RWPE1 (cell line): ENCODE measurements at places on chromosomes 7 and 10.
A peak's percentile ranks its signal among the peaks of the same experiment; 100 is the strongest.

DNA sequence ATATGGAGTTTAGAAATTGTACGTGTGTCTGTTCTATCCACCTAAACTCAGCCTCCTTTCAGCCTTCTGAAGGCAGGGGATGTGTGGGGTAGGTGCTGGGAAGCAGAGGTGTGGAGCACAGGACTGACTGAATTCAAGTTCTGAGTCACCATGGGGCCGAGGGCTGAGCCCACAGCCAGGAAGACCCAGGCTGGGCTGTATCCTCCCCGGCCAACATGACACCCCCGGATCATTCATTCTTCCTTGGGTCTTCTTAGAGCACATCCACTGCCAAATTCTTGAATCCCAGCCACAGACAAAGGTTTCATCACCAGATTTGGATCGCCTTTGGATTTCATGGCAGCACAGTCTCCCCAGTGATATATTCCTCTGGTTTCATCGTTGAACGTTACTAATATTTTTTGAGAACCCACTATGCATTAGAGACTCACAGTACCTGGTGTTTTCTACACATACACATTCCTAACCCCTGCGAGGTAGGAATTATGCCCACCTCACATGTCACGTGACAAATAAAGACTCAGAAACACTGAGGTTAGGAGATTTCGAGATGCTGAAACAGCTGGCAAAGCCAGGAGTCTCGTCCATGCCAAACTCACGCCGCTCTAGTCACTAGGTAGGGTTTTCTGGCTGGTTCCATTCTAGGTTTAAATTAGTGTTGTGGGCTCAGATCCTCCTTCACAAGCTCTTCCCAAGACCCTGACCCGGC is 26.9 kb downstream of the CCDC3 start:
- DNase-seq, result no peak

DNA sequence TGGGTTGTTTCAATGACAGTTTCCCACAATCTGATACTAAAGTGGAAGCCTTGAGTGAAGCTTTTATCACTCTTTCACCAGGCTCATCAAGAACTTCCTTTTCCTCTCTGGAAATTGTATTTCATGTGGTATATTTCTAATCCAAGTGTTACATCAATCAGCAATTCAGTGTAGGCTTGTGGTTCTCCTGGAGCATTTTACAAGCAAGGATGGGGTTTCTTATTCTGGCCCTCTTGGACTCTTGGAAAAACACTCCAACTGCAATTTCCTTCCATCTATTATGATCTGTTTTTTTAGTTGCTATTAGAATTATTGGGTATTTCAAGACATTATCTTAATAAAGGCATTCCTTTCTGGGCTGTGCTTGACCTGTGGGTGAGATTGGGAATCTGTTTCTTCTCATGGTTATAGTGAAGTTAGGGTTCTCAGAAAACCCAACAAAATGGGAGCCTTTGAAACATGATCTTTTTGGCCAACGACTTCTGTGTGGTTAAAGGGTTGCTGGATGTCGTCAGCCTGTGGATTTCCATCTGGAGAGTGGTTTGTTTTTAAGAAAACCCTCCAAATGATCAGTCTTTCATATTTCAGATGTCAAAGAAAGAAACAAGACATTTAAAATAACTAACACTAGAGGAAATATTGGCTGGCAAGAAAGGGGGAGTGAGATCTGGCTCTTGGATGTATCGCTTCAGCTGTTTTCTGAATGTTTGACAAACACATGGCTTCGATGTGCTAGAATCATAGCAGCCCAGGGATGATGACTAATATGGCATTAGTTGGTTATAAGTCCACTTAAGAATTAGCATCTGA is 540.2 kb downstream of the LRMDA start:
- no peak for DNase-seq

DNA sequence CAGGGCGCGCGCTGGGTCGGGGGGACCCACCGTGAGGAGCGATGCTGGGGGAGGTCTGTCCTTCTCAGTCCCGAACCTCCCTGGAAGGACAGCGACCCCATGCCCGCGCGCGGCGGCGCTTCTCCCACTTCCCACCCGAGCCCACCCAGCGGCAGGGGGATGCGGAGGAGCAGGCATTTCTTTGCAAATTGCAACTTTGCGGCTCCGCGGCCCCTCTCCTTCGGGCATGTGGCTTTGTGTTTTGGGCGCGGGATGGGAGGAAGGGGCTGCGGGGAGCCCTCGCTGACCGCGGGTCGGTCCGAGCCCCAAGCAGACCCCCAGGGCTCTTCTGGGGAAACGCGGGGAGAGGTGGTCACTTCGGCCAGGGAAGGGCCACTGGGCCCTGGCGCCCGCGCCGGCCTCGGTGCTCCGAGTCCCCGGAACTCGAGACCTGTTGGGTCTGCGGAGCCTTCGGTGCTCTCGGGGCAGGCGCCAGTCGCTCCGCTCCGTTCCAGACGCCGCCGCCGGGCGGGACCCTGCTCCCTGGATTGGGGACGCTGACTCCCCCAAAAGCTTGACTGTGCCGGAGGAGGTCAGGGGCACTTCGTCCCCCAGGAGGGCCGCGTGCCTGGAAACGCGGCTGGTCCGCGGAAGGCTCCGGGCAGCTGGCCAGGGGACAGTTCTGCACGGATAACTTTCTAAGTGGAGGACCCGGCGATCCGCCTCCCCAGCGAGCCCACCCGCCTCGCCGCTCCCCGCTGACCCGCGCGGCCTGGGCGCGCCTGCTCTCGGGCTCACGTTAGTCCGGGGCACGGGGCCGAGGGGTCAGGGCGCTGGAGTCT is 164.2 kb upstream of the DPP6 start:
- no peak for DNase-seq

GRCh38 chr10:25209618-25210017 is 34.8 kb downstream of the GPR158 start:
- DNase-seq, result no peak

GRCh38 chr7:104207348-104207730 is 474 bp downstream of the ORC5 start:
- peak; percentile 5 for DNase-seq

- DNase-seq, result no peak
Observed at GRCh38 chr10:14487488-14487883, 156.8 kb upstream of the FRMD4A start.

- DNase-seq, result peak; percentile 88
Observed at GRCh38 chr7:133633055-133633454, 380.2 kb downstream of the EXOC4 start.

DNA sequence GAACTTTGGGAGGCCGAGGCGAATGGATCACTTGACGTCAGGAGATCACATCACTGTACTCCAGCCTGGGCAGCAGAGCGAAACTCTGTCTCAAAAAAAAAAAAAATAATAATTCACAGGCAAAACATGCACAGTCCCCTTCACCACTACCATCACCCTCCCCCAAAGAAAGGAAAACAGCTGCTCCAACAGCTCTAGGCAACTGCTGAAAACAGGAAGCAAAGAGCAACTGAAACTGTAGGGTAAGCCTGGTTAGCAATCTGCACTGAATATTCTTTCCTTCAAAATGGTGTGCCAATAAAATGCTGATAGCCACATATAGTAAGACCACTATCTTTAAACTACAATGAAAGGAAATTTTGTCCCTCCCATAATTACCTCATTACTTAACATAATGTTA is 11.8 kb downstream of the NT5C2 start:
- DNase-seq, result no peak

- DNase-seq, result no peak
Observed at GRCh38 chr10:1244493-1244892, 188.3 kb downstream of the WDR37 start.

- DNase-seq, result no peak
Observed at GRCh38 chr10:100817268-100817839, 72.0 kb downstream of the PAX2 start.

DNA sequence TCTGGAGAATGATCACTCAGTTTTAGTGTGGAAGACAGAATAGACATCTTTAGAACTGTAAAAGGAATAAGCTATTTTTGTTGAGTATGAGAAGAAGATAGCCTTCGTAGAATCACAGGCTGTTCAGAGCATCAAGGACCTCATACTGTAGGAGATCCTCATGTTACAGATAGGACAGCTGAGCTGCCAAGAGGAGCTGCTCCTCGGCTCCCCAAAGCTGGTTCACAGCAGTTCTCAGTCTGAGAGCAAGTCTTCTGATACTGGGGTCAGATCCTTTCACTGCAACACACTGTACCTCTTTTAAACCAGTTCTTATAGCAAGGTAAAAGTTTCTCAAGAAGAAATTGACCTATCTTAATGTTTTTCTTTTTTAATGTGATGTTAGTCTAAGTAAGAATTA is 17.1 kb downstream of the CCNY start:
- no peak for DNase-seq

- peak; percentile 14 for DNase-seq
Observed at GRCh38 chr10:132294561-132295318, 13.0 kb downstream of the STK32C start.

- peak; percentile 13 for DNase-seq
Observed at GRCh38 chr7:46654546-46655443, 733.7 kb upstream of the IGFBP3 start.

DNA sequence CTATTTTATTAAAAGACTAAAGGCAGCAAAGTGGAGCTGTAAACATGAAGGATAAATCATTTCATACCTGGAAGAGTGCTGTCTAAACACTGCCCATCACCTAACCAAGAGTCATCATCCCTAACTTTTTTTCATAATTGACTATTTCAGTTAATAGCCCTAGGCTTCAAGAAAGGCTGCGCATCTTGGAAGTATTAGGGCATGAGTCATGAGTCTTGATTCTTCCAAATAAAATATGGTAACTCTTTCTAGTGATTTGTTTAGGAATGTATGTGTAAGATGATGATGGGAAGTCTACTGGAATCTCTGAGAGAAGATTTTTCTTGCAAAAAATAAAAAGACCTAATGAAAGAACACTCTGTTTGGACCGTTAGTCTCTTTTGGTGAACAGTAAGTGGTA is 207.7 kb upstream of the AHR start:
- peak; percentile 85 for DNase-seq

- no peak for DNase-seq
Observed at GRCh38 chr7:14104861-14105260, 115.4 kb upstream of the ETV1 start.

DNA sequence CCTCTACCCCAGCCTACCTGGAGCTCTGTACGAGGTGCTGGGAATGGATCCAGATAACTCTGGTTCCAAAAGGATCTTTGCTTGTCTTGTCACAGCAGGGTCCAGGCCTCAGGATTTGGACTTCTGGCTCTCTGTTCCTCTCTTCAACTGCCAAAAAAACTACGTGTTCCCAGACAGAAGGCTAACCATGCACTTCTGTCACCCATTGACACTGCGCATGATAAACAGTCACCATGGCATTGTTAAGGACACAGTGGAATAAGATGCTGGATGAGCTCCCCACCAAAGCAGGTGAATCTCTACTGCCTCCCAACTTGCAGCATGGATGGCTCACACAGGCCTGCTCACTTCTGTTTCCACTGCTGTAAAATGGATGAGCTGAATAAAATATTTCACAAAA is 637.9 kb downstream of the TNS3 start:
- DNase-seq, result no peak

DNA sequence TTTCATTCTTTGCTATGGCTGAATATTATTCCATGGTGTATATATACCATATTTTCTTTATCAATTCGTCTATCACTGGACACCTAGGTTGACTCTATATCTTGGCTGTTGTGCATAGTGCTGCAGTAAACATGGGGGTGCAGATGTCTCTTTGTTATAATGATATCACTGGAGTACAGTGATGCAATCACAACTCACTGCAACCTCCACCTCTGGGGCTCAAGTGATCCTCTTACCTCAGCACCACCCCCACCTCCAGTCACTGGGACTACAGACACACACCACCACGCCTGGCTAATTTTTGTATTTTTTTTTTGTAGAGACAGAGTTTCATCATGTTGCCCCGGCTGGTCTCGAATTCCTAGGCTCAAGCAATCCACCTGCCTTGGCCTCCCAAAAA is 15.6 kb downstream of the KLHL7 start:
- DNase-seq, result no peak

DNA sequence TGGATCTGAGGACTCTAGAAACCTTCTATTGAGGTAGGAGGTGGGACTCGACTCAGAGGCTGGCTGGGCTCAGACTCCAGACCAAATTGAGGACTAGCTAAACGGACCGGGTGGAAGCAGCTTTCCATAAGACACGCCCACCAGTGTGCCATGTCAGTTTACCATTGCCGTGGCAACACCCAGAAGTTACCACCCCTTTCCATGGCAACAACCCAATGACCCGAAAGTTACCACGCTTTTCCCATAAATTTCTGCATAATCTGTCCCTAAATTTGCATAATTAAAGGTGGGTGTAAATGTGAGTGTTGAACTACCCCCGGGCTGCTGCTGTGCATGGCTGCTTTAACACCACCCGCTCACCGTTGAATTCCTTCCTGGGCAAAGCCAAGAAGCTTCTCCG is 58.9 kb downstream of the MICALL2 start:
- no peak for DNase-seq

GRCh38 chr10:116756277-116756676 is 13.9 kb upstream of the HSPA12A start:
- no peak for DNase-seq

- no peak for DNase-seq
Observed at GRCh38 chr10:44724415-44725174, 186.5 kb upstream of the TMEM72 start.

GRCh38 chr7:157271315-157271990 is 65.4 kb upstream of the DNAJB6 start:
- DNase-seq, result no peak

GRCh38 chr10:27770181-27770580 is 24.6 kb upstream of the MKX start:
- DNase-seq, result no peak

DNA sequence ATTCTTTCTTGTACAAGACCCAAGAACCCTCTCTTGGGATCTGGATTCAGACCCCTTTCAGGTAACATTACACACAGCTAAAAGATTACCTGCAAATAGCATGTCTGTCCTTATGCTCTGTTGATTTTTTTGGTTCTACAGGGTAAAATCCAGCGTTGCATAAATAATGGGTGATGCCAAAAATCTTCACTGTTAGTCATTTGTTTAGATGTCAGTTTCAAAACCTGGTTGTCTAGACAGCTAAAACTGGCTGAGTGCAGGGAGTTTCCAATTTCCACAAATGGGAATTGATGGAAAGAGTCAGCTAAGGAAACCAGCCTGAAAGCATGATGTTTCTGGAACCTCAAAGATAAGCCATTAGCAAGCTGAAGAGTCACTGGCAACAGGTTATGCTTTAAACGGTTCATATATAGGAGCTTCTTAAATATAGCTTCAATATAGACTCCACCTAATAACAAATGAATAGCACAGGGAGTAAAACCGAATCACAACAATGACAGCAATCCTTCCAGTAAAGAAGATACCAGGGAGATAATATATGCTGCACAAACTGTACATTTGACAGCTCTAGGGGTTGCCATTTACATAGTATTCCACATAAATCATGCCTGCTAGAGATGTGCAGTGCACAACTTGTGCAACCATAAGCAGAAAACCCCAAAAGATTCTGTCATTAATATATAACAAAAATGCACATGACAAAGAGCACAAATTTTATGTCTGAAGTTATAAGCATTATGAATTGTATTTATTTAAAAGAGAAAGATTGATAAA is 20.4 kb downstream of the CCDC71L start:
- DNase-seq, result no peak

- no peak for DNase-seq
Observed at GRCh38 chr7:3371601-3372000, 70.5 kb downstream of the SDK1 start.
